Femur (tissue), 1 donor: ENCODE measurements at places on chromosomes 5 and 9.
A peak's percentile ranks its signal among the peaks of the same experiment; 100 is the strongest.

DNA sequence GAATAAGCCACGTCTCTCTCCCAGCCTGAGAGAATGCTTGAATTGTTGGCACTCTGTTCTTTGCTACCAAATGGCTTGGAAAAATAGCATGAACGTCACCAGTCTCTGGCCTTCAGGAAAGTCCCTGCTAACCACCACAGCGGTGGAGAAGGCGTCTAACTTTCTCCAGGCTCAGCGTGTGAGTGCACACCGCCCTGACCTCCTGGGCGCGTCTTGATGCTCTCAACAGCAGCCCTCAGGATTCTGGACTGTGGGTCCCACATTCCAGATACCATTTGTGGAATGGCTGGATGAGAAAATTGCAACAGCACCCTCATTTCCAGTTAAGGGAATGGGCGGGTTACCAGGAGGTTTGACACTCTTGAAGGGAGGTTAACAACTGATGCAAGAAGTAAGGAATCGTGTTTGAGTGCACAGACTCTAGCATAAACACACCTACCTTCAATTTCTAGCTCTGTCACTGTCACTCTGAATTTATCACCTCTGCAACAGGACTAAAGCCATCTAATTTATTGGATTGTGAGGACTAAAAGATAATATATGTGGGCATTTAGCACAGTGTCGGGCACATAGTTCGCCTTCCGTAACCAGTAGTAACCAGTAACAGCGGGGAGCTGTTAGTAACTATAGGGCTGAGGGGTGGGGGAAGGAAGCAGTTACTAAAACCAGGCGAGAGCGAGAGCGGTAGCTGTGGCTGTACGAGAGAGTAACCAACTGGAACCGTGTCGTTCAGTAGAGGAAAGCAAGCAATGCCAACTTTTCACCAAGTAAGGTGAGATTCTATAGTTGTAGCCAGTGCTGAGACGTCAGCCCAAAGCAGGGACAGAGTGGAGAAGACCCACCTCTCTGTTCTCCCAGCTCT, 807 bp upstream of the PLGRKT start:
- peak; percentile 29 for DNase-seq

DNA sequence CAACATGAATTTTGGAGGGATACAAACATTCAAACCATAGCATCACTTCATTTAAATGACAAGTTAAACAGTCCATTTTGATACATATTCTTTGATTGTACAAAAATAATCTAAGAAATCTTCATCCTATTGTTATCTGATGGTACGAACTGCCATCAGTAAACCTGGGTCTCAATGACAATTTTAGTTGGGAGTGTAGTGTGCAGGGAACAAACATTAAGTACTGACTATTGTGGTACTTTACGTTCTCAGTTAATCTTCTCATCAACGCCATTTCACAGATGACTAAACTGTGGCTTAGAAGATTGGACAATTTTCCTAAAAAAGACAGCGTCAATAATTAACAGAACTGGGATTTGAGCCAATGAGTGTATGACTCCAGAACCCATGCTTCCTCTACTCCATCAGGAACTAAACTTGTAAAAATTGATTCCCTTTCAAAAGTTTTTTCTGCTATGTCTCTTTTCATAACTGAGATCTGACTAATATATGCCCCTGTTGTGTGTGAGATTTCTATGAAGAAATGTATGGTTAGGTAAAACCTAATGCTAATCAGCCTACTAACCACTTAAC, 21.1 kb downstream of the TNPO1 start:
- no peak for DNase-seq

DNA sequence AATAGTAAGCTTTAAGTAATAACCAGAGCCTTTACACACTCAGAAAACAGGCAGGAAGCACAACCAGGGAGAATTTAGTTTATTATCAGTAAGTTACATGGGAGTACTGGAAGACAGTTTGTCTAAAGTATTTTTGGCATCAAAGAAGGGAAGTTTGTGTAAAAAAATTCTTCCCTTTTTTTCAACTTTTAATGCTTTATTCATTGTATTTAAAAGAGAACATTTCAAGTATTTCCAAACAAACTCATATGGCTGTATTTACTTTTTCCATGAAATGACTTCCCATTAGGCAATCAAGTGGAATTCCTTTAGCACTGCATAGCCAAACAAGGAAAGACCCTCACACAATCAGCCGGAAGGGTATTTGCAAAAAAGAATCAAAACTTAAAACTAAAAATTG, 26.7 kb downstream of the RNF145 start:
- no peak for DNase-seq

- DNase-seq: peak; percentile 55
These were observed 260.8 kb upstream of the PPP1R2B start for GRCh38 chr5:156589104-156589945.

DNA sequence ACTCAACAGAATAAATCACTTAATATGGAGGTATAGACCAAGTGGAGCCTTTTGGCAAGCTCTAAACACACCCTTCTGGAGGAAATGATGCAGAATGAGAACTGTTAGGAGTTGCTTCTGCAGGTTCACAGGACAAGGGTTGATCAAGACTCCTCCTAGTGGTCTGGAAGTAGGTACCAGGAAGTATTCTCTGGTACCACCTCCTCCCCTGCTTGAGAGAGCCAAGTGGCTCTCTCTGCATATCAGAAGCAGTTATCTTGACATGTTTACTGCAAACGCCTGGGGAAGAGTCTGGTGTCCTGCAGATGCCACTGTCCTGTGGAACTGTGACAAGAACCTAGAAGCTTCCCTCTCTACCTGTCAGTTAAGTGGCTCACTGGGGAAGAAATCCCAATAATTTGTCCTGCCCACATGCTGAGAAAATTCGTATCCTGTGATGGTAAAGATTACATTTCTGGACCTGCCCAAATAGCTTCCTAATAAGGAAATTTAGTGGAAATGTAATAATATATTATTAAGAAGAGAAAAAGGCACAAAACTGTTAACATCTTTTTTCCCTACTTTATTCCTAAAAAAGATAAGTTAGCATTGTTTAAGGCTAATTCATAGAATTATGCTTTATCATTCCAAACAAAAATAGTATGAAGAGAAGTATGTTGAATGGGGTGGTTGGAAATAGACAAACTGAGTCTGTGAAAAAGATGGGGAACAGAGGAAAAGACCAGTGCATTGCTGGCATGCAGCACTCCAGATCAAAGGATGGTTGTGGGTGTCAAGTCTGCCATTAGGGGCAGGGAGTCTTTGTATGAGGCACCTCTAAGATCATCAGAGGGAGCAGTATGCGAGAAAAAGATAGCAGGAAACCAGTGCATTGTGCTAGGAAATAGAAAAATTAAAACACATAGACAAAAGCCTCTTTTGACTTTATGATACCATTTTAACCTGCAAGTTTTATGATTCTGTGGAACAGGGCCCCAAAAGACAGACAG, 118.8 kb downstream of the CDC42SE2 start:
- DNase-seq: no peak

GRCh38 chr5:147098233-147098790, 136.5 kb upstream of the STK32A start:
- DNase-seq: peak; percentile 30

DNA sequence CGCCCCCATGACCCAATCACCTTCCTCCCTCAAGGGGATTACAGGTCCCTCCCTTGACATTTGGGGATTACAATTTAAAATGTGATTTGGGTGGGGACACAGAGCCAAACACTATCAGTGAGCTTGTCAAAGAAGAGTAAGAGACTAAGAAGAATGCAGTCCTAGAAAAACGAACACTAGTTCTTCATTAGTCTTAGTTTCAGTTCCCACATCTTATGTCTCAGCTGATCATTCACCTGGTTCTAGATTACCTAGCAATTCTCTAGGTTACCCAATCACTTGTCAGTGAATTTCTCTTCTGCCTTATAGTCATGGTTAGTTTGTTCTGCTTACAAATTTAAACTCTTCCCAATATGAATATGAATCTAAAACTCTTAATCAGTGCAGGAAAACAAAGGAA, 251.5 kb downstream of the COX7C start:
- DNase-seq: no peak

DNA sequence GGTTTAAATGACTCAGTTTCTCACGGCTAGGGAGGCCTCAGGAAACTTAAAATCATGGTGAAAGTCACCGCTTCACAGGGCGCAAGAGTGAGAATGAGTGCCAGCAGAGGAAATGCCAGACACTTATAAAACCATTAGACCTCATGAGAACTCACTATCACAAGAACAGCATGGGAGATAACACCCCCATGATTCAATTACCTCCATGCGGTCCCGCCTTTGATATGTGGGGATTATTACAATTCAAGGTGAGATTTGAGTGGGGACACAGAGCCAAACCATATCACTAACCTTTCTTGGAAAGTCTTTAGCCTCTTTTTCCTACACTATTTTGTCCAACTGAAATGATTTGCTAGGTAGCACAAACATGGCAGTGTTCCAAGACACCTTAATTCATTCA, 533.9 kb upstream of the NUDT12 start:
- no peak for DNase-seq

DNA sequence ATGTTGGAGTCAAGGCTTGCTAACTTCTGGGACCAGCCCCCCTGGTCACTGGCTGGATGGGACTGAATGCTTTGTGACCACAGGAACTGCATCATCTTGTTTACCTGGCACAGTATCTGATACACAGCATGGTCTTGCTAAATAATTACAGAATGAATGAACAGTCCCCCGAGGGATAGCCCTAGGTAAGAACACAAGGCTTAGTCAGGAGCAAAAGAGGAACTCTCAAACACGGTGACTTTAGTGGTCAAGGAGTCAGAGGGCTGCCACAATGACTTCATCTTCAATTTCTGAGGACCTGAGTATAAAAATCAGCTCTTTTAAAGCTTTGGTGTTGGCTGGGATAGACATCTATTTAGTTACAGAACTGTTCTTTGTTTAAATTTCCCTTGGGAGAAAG, 15.1 kb upstream of the CXCL14 start:
- DNase-seq: no peak

DNA sequence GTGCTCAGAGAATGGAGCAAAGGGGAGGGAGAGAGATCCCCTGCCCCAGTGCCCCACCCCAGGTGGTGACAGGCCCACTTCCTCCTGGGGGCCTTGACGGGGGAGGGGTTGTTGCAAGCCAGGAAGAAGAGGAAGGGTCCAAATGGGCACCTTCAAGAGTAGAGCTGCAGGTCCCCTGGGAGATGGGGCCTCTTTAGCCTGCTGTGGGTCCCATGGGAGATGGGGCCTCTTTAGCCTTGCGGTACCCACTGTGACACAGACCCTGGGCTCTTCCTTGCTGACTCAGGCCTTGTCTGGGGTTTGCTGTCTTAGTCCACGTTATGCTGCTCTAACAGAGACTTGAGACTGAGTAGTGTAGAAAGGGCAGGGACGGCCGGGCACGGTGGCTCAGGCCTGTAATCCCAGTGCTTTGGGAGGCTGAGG, 9.6 kb upstream of the TOR4A start:
- DNase-seq: peak; percentile 19
